ENCODE measurements at places on chromosomes 7 and 10. TPM values are rescaled to one million over a fixed set of nuclear protein-coding genes. Genes with fewer than 3 reads are reported as not detected.

The GNG11 gene
- polyA plus RNA-seq = 4.7 TPM

The C10orf67 gene
- polyA plus RNA-seq = not detected

The SPDYE11 gene
- polyA plus RNA-seq = 1.4 TPM

The HMX3 gene
- polyA plus RNA-seq = not detected

The ODAD2 gene
- polyA plus RNA-seq = not detected

The AOAH gene
- polyA plus RNA-seq = 6.5 TPM

The TMEM106B gene
- 105 TPM for polyA plus RNA-seq

The GPRIN2 gene
- polyA plus RNA-seq = not detected

All from Purkinje cell (primary cell).